ENCODE measurements at places on chromosomes 1 and 21.

GRCh38 chr1:194062962-194063361 is 876.5 kb upstream of the B3GALT2 start:
- peak; percentile 29 for DNase-seq

- no peak for DNase-seq
Observed at GRCh38 chr1:91170571-91170970, 148.7 kb upstream of the ZNF644 start.

DNA sequence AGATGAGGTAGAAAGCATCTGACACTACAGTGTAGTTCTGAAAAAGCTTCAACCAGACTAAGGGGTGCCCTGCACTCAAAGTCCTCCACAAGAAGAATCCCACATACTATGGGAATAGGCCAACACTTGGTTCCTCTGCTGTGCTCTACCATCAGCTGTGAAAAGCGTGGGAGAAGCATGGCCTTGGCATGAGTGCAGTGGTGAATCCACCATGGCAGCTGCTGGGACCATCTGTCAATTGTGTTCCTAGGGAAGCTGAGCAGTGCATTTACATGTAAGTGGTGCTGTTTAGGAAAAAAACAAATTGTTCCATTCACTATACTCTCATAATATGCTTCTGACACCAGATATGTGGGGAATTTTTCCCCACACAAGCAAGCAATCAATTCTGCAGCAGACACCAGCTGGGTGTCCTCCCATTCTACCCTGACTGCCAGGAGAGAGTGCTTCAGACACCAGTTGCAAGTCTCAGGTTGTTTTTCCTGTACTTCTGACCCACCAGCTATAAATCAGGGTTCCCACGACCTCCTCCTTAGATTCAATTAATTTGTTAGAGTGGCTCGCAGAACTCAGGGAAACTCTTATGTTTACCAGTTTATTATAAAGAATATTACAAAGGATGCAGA is 230.8 kb upstream of the CHRM3 start:
- DNase-seq, result no peak

GRCh38 chr1:109516872-109517271 is 7.3 kb upstream of the AMIGO1 start:
- peak; percentile 32 for DNase-seq

DNA sequence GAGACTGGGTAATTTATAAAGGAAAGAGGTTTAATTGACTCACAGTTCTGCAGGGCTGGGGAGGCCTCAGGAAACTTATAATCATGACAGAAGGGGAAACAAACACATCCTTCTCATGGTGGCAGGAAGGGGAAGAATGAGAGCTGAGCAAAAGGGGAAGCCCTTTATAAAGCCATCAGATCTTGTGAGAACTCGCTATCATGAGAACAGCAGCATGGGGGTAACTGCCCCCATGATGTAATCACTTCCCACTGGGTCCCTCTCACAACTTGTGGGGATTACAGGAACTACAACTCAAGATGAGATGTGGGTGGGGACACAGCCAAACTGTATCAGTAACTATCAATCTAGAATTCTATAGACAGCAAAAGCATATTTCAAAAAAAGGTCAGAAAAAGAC is 64.7 kb upstream of the ACTRT2 start:
- DNase-seq, result no peak

DNA sequence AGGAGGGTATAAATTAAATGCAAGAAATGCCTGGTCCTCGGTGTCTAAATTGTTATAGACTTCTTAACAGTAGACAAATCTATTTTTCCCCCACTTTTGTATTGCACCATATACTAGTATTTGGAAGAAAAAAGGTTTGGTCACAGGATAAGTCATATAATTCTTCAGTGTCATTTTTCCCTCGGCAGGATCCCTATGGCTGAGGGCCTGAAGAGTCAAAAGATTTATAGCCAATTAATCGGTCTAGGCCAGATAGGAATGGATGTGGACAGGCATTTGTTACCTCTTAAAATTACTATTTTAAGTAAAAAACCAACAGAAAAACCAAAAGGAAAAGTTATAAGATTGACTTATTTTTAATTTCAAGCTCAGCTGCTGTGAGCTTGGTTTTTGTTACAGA is 45.6 kb downstream of the CRP start:
- no peak for DNase-seq

- DNase-seq, result no peak
Observed at GRCh38 chr1:32868085-32868484, 2.6 kb downstream of the FNDC5 start.

GRCh38 chr1:186112280-186112679 is 262.8 kb downstream of the TPR start:
- peak; percentile 83 for DNase-seq

DNA sequence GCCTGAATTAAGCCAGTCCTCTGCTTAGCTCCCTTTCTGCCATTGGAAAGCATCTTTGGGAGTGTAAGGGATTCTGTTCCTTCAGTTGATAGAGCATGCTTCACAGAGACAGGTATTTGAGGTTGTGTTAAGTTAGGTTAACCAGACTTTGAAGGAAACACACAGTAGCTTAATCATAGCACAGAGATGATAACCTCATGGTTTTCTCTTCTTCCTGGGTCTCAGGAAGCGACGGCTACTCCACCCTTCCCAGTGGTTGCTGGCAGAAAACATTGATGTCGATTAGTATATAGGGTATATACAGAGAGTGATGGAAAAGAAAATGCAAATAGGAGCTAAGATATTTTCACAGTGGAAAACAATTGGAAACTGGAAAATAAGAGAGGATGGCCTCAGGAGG is 42.0 kb downstream of the S1PR1 start:
- DNase-seq, result no peak

GRCh38 chr1:42674214-42674613 is 8.0 kb upstream of the YBX1 start:
- no peak for DNase-seq

DNA sequence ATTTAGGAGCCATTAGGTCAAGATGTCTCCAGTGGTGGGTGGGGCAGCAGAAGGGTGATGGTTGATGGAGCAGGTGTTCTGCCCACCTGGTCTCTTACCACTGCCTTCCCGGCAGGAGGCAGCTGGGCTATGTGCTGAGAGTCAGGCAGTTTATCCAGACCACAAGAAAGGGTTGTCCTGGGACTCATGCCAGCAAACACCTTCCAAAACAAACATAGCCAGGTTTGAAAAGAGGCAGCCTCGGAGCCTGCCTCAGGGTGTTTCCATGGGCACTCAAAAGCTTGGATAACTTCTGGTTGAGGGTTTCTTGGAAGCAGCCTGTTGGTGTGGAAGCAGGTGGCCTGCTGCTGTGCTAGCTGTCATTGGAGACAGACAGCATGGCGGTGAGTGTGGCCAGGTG is 187.2 kb downstream of the PCP4 start:
- peak; percentile 67 for DNase-seq

DNA sequence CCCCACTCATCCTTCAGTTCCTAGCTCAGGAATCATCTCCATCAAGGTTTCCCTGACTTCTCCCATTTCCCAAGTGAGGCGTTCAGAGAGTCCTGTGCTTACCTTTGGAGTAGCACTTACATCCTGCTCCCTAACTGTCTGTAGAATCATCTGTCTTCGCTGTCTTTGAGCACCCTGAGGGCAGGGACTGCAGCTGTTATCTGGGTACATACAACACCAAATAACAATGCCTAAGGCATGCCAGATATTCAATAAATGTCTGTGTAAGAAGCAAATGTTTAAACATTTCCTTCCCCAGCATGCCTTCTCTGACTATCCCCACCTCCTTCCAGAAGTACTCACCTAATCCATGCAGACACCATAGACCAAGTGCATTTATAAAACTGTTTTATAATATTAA is 65.4 kb downstream of the JAK1 start:
- DNase-seq, result no peak

- no peak for DNase-seq
Observed at GRCh38 chr1:41286486-41286885, 44.4 kb upstream of the SCMH1 start.

DNA sequence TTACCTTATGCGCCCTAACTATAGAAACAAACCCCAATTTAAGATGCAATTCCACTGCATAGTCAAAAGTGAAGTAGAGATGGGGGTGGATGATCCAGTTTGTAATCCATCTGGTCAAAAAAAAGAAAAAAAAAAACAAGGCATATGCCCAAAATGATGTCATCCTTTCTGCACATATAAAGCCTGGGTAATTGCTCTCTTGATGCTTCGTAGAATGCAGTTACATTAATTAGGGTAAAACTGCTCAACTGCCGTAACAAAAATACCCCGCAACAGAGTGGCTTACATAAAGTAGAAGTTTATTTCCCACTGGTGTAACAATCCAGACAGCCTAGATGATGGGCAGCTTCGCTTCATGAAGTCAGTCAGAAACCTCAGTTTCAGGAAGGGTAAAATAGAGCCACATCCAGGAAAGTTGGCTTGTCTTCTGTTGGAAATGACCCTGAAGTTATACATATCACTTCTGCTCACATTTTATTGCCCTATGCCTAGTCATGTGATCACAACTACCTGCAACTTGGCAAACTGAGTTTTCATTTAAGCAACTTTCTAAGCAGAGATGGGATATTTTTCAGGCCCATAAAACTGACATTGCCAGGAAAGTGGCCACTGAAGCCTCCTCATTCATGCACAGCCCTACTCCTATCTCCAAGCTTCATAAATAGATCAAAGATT is 221.7 kb downstream of the C1orf94 start:
- no peak for DNase-seq

GRCh38 chr1:117026361-117026760 is 24.8 kb downstream of the CD101 start:
- no peak for DNase-seq

- peak; percentile 43 for DNase-seq
Observed at GRCh38 chr1:247110627-247111258, 6.6 kb upstream of the ZNF669 start.

- no peak for DNase-seq
Observed at GRCh38 chr1:93475681-93476080, 27.8 kb downstream of the FNBP1L start.

All from epithelial cell of esophagus (primary cell).